ENCODE measurements at places on chromosomes 3 and 15.

- peak; percentile 71 for ATAC-seq
These were observed 103.5 kb upstream of the SLC7A14 start for GRCh38 chr3:170689296-170689829.

- ATAC-seq, result no peak
These were observed 432.6 kb upstream of the PROK2 start for GRCh38 chr3:72217570-72217969.

- ATAC-seq, result no peak
These were observed 107.4 kb downstream of the GLDN start for GRCh38 chr15:51448622-51449399.

GRCh38 chr3:47583320-47584075 is 4.8 kb upstream of the CSPG5 start:
- ATAC-seq, result no peak

- no peak for ATAC-seq
These were observed 102.9 kb upstream of the KLF13 start for GRCh38 chr15:31223478-31224350.

DNA sequence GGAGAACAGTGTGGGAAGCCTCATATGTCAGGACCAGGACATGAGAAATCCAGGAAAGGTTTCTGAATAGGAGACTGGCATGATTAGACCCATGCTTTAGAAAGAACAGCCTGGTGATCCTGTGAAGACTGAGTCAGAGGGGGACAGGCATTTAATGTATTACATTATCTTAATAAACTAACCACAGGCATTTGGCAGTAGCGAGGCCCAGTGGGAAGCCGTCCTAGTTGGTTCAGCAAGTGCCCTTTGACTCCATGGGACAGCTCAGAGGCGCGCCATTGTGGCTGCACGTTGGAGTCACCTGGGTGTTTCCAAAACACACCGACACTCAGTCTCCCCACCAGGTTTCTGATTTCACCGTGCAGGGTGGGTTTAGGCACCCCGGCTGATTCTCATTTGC is 90.5 kb upstream of the DGKG start:
- ATAC-seq, result no peak

GRCh38 chr15:84666373-84666772 is 8.4 kb upstream of the NMB start:
- ATAC-seq, result no peak

GRCh38 chr3:195522254-195523023 is 20.7 kb downstream of the PPP1R2 start:
- ATAC-seq, result no peak

DNA sequence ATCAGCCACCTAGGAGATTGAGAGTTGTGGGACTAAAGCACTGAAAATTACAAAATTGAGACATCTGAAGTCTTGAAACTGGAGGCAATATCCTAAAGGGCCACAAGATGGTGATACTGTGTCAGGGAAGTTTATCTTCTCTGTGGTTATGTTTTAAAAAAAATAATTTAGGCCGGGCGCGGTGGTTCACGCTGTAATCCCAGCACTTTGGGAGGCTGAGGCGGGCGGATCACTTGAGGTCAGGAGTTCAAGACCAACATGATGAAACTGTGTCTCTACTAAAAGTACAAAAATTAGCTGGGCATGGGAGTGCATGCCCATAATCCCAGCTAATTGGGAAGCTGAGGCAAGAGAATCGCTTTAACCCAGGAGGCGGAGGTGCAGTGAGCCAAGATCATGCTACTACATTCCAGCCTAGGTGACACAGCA is 17.9 kb upstream of the NIT2 start:
- peak; percentile 82 for ATAC-seq

- ATAC-seq, result peak; percentile 55
These were observed 85.1 kb downstream of the MTHFS start for GRCh38 chr15:79811406-79812405.

- no peak for ATAC-seq
These were observed 193.7 kb downstream of the TCF12 start for GRCh38 chr15:57112178-57112577.

GRCh38 chr3:52784021-52784621 is 6.7 kb downstream of the ITIH1 start:
- no peak for ATAC-seq

GRCh38 chr15:90019611-90020010 is 18.5 kb downstream of the ZNF710 start:
- ATAC-seq, result no peak

GRCh38 chr15:68781217-68781616 is 39.5 kb downstream of the ANP32A start:
- ATAC-seq, result no peak

- ATAC-seq, result no peak
These were observed 302.5 kb downstream of the FEZF2 start for GRCh38 chr3:62070891-62071290.

DNA sequence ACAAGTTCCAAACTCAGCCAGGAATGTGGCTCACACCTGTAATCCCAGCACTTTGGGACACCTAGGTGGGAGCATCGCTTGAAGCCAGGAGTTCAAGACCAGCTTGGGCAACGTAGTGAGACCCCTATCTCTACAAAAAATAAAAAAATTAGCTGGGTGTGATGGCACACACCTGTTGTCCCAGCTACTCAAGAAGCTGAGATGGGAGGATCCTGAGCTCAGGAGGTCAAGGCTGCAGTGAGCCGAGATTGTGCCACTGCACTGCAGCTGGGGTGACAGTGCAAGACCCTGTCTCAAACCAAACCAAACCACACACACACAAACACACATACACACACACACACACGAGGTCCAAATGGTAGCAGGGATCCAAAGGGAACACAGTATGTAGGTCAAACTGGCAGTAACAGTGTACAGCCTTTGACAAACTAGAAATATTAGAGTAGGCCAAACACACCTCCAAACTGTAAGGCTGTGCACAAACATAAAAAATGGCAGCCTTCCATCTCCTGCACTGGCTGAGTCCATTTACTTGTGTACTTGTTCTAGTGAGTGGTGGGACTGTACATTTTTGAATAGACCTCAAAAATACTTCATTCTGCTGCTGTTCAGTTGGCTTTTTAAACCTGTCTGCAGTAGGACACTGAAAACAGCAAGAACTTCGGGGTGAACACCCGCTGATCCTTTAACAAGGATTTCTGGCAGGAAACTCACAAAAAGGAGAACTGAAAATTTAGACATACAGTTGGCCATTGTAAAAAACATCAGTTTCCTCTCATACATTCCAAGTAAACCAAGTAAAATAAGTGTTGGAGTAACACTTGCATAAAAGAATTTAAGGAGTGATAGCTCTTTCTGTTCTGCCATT is 33.6 kb downstream of the INTS14 start:
- ATAC-seq, result no peak

Measured in gastroesophageal sphincter (tissue), 4 donors.